ENCODE measurements at places on chromosomes 2 and 18.
A peak's percentile ranks its signal among the peaks of the same experiment; 100 is the strongest.

DNA sequence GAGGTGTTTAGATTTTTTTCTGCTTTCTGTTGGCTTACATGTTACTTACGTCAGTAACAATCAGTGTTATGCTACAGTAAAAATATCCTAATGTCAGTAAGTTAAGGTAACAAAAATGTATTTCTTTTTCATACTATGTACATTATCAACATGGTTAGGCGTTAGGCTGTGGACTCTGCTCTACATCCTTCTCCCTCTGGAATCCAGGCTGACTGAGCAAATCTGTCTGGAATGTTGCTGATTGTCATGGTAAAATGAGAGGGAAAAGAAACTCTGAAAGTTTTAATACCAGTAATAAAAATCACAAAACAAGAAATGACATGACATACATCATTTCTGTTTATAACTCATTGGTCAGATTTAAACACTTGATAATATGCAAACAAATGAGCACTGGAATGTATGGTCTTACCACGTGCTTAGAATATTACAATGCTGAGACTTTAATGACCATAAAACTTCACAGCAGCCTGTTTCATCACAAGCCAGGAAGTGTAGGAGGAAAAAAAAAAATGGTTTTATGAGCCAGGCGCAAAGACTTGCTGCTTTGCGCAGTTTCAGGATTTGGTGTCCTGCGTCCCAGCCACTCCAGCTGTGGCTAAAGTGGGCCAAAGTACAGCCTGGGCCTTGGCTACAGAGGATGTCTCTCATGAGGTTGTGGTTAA is 252.4 kb downstream of the FSIP2 start:
- DNase-seq = no peak

DNA sequence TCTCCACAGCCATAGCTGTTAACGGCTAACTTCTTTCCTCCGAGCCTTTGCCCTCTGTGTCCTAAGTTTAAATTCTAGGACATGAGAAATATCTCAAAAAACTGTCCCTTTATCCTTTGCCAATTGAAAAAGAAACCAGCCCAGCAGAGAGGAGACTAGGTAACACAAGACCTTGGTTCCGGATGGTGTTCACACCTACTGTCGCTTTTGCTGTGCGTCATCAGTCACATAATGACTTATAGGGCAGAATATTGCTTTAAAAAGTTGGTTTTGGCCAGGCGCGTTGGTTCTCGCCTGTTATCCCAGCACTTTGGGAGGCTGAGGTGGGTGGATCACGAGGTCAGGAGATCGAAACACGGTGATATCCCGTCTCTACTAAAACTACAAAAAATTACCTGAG is 66.2 kb downstream of the SP3 start:
- peak; percentile 12 for DNase-seq

DNA sequence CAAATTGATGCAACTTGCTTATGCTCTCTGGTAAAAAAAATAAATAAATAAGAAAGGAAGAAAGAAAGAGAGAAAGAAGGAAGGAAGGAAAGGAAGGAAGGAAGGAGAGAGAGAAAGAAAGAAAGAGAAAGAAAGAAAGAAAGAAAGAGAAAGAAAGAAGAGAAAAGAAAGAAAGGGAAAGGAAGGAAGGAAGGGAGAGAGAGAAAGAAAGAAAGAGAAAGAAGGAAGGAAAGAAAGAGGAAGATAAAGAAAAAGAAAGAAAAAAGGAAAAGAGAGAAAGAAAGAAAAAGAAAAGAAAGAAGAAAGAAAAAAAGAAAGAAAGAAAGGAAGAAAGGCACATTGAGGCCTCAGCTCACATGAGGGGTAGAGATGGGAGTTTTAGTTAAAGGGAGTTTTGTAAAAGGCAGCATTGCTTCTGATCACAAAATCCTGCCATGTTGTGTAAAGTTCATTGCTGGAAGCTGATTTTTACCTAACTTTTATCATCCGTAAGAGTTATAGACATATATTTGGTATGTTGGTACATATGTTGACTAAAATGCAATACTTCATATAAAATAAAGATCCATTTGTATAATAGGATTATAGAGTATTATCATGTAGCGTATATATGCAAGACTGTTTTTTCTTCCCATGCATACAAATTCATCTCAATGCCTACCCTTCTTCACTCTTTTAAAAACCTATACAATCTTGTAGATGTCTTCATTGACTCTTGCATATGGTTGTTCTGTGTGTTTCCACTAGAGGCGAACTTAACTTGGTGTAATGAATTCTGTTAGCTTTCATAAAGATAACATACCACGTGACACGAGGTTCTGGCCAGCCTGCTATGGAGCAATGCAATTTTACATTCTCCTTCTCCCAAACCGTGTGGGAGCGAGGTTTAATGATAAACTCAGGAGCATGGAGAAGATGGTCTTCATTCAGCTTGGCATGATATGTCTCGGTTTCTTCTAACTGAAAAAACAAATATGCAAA is 32.8 kb downstream of the MYOM1 start:
- DNase-seq = no peak

DNA sequence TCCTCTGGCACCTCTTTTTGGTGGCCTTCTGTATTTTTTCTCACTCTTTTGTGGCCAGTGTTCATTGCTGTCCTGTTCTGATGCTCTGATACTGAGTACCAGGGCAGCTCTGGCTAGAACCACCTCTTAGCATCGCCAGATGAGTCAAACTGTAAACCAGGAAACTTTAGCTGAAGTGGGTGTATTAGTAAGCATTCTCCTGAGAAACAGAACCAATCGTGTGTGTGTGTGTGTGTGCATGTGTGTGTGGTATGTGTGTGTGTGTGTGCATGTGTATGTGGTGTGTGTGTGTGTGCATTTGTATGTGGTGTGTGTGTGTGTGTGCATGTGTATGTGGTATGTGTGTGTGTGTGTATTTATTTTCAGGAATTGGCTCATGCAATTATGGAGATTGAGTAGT is 166.3 kb upstream of the SKOR2 start:
- no peak for DNase-seq

- DNase-seq = no peak
Observed at GRCh38 chr2:172986040-172986439, 89.6 kb upstream of the MAP3K20 start.

GRCh38 chr2:220123751-220124150 is 496.3 kb downstream of the SLC4A3 start:
- DNase-seq = no peak

DNA sequence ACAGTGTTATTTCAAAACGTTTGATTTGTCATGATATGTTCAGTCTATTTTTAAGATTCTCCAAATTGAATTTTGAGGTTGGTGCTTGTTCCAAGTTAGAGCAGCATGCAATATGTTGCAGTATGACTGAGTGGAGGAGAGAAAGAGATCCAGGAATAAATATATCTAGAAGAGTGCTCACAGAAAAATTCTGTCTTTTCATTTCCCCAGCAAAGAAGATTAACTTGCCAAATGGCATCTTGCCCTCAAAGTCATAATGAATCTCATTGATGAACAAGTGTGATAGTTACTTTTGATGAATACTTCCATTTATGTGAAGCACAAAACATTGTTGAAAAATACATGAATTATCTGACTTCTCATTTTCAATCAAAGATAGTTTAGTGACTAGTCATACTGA is 95.9 kb downstream of the KCNJ3 start:
- DNase-seq = no peak

GRCh38 chr2:212777020-212777491 is 238.5 kb upstream of the ERBB4 start:
- DNase-seq = no peak

GRCh38 chr2:241009601-241010530 is 11.4 kb downstream of the SNED1 start:
- DNase-seq = no peak

- no peak for DNase-seq
Observed at GRCh38 chr18:45780568-45780967, 44.9 kb upstream of the SIGLEC15 start.

DNA sequence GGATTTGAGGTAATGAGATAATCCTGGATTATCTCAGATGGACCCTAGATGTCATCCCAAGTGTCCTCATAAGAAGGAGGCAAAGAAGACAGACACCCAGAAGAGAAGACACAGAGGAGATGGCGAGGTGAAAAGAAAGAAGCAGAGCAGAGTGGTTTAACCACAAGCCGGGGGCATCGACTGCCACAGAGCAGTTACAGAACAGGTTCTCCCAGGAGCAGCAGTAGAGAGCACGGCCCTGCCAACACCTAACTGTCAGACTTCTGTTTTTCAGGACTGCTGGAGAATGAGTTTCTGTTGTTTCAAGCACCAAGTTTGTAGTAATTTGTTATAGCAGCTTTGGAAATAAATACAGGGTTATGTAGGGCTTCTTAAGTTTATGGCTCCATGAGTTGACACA is 437.0 kb downstream of the THSD7B start:
- DNase-seq = no peak

DNA sequence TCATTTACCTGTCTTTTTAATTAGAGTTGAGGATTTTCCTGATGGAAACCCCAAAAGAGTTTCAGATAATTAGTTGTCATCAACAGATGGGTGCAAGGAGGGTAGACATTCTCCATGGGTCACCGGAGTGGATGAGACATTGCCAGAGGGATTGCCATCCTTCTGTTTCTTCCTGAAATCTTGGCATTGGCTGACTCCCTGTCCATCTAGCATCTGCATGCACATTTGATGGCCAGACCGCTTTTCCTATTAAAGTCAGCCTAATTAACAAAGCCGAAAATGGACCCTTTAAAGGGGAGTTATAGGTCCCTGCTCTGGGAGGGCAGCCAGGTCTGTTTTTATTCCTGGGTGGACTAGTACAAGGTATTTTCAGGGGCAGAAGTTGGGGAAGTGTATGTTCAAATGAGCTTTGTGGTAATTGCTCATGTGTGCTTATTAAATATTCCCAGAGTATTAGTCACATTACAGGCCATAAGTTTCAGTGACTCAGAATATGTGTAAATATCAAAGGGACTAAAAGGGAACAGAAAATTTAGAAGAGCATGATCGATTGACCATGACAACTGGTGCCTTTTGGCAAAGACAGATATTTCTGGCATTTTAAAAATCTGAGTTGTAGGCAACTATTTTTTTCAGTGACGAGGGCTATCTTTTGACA is 209.8 kb downstream of the PHLPP1 start:
- DNase-seq = no peak

DNA sequence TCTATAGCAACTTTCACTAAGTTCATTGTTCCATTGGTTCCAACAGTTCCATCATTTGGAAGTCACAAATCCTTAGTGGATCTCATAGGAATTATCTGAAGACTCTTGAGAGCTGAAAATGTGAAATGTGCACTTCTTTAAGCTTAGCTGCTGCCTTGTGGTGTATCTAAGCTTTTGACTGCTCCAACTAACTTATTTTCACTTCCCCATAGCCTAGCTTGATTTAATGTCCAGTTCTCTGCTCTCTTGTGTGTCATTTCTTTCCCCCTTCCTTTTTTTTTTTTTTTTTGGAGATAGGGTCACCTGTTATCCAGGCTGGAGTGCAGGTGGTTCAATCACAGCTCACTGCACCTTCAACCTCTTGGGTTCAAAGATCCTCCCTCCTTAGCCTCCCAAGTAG is 34.9 kb upstream of the CD302 start:
- DNase-seq = no peak

- no peak for DNase-seq
Observed at GRCh38 chr2:179349670-179350303, 85.2 kb upstream of the SESTD1 start.

DNA sequence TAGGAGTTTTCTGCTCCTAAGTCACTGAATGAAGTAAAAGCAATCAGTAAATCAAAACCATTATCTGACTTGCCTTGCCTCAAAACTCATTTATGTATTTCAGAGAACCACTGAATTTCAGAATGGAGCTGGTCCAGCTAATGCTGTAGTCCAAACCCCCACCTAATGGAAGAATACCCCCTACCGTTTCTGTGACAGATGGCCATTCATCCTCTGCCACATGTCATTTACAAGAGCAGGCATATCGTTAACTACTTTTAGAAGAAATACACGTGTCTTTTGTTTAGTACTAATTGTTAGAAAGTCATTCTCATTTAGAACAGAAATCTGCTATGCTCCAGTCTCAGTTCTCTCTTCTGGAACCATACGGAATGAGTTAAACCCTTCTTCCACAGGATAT is 12.8 kb upstream of the GALNT5 start:
- DNase-seq = no peak

DNA sequence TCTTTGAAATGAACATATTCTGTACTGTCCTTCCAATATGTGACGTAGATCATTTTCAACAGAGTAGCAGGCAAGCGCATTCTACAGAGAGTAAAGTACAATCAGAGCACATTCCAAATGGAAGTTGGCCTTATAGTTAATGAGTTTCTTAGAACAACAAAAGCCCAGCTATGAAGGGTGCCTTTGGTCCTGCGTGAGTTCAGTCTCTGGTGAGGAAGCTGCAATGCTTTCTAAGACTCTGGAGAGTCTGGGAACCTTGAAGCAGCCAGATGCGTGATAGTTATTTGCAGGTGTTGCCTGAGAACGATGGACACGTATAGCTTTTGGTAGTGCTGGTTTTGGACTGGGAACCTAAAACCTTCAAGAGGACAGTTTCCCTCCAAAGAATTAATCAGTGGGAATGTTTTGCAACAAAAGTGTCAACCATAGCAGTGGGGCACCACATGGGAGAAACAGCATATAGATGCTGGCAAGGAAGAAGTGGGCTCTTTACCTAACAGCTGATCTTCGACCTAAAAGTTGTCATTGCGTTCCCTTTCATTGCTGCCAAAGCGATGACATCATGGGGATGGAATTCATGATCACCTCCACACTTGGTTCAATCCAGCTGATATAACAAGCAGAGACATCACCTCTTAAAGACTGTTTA is 9.3 kb upstream of the SNORC start:
- no peak for DNase-seq

- DNase-seq = peak; percentile 48
Observed at GRCh38 chr2:108607706-108608301, 73.5 kb downstream of the LIMS1 start.

Data from CD4-positive, alpha-beta T cell treated with Interferon alpha-2 for 1 hour (primary cell).